ENCODE measurements at places on chromosomes 1 and 21.

- no peak for DNase-seq
These were observed 274.4 kb downstream of the PCP4 start for GRCh38 chr21:40141621-40142020.

DNA sequence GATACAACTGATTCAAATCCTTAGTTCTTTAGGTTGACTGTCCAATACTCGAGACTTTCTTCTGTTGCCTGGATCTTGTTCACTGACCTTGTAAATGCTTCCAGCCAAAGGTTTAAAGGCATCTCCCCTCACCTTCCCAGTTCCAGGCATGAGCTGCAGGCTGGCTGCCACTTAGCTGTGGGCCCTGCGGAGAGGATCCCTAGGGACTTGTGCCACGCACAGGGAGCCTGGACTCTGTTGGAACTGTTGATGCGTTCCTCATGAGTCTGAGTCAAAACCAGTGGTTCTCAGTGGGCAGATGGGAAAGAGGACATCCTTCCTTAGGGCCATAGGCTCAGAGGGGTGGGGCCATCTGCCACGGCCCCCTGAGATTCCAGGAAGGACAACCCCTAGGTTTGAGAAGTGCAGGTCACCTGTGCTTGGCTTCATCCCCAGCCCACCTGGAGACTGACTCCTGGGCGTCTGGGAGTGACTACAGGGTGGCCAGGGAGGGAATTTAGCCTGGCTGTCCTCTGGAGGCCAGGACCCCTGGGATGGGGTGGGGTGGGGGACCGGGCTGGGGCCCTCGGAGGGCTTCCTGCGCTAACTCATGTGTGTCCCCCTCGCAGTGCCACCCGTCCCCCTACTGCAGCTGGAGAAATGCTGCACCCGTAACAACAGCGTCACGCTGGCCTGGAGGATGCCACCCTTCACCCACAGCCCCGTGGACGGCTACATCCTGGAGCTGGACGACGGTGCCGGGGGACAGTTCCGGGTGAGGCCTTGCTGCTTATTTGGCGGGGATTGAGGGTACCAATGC lies 37.6 kb upstream of the GNPAT start:
- DNase-seq, result no peak

- peak; percentile 88 for DNase-seq
These were observed at the start of gene BCAS2 for GRCh38 chr1:114581335-114582287. BCAS2 (minus strand) TSS chr1:114581615; CDS start chr1:114581591, 24 bp downstream.

- DNase-seq, result no peak
These were observed 57.3 kb downstream of the PHACTR4 start for GRCh38 chr1:28426831-28427230.

- DNase-seq, result no peak
These were observed 672.4 kb upstream of the TMPRSS15 start for GRCh38 chr21:19076031-19076430.

DNA sequence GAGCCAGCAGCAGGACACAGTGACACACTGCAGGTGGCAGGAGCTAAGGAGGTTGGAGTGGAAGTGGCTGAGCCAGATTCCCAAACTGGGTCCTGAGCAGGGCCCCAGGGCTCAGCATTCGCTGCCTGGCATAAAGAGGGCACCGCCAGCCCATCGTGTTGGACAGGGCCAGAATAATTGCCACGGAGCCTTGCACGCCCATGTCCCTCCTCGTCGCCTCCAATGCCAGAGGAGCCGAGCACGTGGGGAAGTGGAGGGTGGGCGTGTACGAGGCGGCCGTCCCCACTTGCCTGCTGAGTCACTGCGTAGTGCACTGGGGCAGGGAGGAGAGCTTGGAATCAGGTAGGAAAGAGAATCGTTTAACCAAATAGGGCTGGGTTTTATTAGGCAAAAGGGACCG lies 26.1 kb upstream of the LRRC47 start:
- DNase-seq, result no peak

- DNase-seq, result no peak
These were observed 5.4 kb downstream of the PAX7 start for GRCh38 chr1:18635891-18636595.

DNA sequence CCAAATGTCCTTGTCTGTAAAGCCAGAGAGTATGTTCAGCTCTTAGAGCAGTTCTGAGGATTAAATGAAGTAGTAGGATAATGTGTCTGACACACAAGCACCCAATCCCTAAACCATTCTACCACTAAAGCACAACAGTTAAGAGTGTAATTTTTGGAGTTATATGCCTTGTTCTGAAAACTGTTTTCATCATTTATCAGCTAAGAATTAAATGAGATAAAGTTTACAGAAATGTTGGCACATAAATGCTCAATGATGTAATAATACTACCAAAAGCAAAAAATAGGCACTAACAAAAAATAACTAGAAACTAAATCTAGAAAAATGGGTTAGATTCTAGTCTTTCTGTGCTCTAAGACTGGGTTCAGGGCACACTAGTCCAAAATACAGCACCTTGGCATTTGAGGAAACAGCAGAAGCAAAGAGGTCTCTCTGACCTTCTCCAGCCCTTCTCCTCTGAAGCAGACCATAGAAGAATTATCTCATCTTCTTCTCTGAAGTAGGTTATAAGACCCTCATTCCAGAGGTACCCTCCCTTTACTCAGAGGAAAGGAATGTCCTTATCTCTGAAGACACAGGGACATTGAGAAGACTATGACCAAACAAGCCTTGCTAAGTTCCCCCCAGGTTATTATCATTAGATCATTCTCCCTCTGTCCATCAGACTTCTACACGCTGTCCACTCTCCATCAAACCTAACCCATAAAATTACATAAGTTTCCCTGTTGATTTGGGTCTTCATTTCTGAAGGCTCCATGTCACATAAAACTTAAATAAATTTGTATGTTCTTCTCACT lies 20.6 kb downstream of the ABL2 start:
- DNase-seq, result no peak

GRCh38 chr1:150273311-150273710 lies 721 bp downstream of the C1orf54 start:
- DNase-seq, result no peak

- DNase-seq, result no peak
These were observed 62.5 kb upstream of the BACH1 start for GRCh38 chr21:29236201-29236600.

- DNase-seq, result peak; percentile 8
These were observed 459 bp downstream of the SERBP1 start for GRCh38 chr1:67429528-67430357.

- DNase-seq, result no peak
These were observed 12.3 kb upstream of the GOLT1A start for GRCh38 chr1:204225841-204226735.

DNA sequence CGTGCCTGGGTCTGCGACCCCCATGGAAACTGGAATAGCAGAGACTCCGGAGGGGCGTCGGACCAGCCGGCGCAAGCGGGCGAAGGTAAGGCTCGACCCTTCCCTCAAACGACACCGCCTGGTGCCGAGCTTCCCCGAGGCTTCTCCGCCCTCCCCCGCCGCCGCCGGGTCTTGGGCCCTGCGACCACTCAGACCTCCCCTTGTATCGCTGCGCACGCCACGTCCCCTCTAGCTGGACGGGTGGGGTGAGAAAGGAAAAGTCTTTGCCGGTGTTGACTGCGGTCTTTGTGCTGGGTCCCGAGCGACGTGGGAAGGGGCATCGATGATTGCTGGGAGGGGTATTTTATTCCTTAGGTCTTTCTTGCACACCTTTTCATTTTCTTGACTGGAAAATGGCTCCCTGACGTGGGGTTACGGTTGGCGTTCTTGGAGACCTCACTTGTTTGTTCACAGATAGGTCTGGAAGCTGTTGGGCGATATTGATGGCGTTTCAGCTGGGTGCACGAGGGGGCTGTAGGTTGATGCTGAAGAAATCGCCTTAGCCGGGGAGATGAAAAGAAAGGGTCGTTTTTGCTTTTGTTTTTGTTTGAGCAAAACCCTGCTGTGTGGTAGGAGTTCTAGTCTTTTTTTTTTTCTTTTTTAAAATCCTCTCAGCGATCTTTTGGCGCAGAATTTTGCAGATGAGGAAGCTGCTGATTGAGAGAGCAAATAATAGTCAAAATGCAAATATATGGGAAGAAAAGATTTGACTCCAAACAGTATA lies 776 bp downstream of the KDM1A start:
- DNase-seq, result no peak

GRCh38 chr1:228267962-228268880 lies 60.4 kb downstream of the OBSCN start:
- DNase-seq, result no peak

GRCh38 chr1:27864264-27864895 lies 8.0 kb upstream of the THEMIS2 start:
- no peak for DNase-seq
